Motor neuron (in vitro differentiated cells): ENCODE measurements at places on chromosomes 12 and 14. TPM values are rescaled to one million over a fixed set of nuclear protein-coding genes. Genes with fewer than 3 reads are reported as not detected.

MDGA2 gene
- total RNA-seq = 6.4 and 6.9 TPM in 2 replicates

ARF3 gene
- 102 and 110 TPM in 2 replicates for total RNA-seq

TMEM19 gene
- 17.2 and 18.6 TPM in 2 replicates for total RNA-seq

DCAF4 gene
- total RNA-seq = 14.8 and 16.2 TPM in 2 replicates

TIGAR gene
- total RNA-seq = 11.3 and 11.4 TPM in 2 replicates

PAX9 gene
- 0.16 and 0.56 TPM in 2 replicates for total RNA-seq

AQP6 gene
- 1.00 and 1.1 TPM in 2 replicates for total RNA-seq

CLEC12A gene
- total RNA-seq = not detected in 2 replicates

STYK1 gene
- total RNA-seq = 0.31 and 0.38 TPM in 2 replicates

COL2A1 gene
- total RNA-seq = 2.0 and 2.4 TPM in 2 replicates

TAS2R9 gene
- 0.42 TPM in 1 of 2 replicates, not detected in the other for total RNA-seq

SUPT16H gene
- total RNA-seq = 76.8 and 77.4 TPM in 2 replicates

IFNG gene
- not detected in 2 replicates for total RNA-seq

PYGL gene
- 65.6 and 102 TPM in 2 replicates for total RNA-seq

NRL gene
- total RNA-seq = 1.7 and 2.4 TPM in 2 replicates

IGF1 gene
- total RNA-seq = 0.56 TPM in 1 of 2 replicates, not detected in the other

RNASE1 gene
- 0.23 TPM in 1 of 2 replicates, not detected in the other for total RNA-seq

CMKLR1 gene
- total RNA-seq = 0.09 and 0.96 TPM in 2 replicates

SYNJ2BP gene
- total RNA-seq = 24.1 and 25.3 TPM in 2 replicates

NEUROD4 gene
- total RNA-seq = 0.14 TPM in 1 of 2 replicates, not detected in the other

AVPR1A gene
- total RNA-seq = 0.10 TPM in 1 of 2 replicates, not detected in the other

KLRC2 gene
- total RNA-seq = not detected in 2 replicates

NOS1 gene
- total RNA-seq = 3.1 and 3.7 TPM in 2 replicates

ASB2 gene
- total RNA-seq = 0.20 and 0.43 TPM in 2 replicates

KRT2 gene
- 0.49 TPM in 1 of 2 replicates, not detected in the other for total RNA-seq

ASIC1 gene
- total RNA-seq = 1.8 and 2.6 TPM in 2 replicates

ABCB9 gene
- 8.2 and 9.3 TPM in 2 replicates for total RNA-seq

MFAP5 gene
- total RNA-seq = 1.6 and 1.9 TPM in 2 replicates

KLHDC2 gene
- 53.3 and 55.2 TPM in 2 replicates for total RNA-seq

TOMM20L gene
- total RNA-seq = not detected in 2 replicates

NXPH4 gene
- total RNA-seq = 10.8 and 12.1 TPM in 2 replicates

GZMH gene
- not detected in 2 replicates for total RNA-seq

SLC24A4 gene
- 0.66 and 0.97 TPM in 2 replicates for total RNA-seq

USP30 gene
- total RNA-seq = 9.5 and 12.2 TPM in 2 replicates
